ENCODE measurements at places on chromosomes 5 and 9.

DNA sequence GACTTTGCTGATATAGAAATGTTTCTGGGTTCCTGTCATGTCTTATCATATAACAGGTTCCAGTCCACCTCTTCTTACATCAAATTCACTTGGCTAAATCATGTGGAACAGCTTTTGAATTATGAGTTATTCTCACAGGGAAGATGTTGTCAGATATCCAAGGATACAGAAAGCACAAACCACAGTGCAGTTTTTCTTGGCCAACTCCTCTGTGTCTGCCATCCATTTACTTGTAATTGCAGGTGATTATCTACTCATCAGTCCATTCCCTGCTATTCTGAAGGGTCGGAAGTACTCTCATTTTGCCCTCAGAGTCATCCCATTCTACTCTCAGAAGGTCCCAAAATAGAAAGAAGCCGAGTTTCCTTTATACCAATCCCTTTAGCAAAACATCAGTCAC, 10.0 kb downstream of the MARCHF11 start:
- DNase-seq, result no peak

GRCh38 chr9:73528926-73529325, 377.3 kb downstream of the ANXA1 start:
- no peak for DNase-seq

GRCh38 chr9:124259158-124259808, 1.5 kb downstream of the NEK6 start:
- DNase-seq, result no peak

- DNase-seq, result no peak
Measured at GRCh38 chr9:127525401-127526188, 74.3 kb downstream of the LRSAM1 start.

DNA sequence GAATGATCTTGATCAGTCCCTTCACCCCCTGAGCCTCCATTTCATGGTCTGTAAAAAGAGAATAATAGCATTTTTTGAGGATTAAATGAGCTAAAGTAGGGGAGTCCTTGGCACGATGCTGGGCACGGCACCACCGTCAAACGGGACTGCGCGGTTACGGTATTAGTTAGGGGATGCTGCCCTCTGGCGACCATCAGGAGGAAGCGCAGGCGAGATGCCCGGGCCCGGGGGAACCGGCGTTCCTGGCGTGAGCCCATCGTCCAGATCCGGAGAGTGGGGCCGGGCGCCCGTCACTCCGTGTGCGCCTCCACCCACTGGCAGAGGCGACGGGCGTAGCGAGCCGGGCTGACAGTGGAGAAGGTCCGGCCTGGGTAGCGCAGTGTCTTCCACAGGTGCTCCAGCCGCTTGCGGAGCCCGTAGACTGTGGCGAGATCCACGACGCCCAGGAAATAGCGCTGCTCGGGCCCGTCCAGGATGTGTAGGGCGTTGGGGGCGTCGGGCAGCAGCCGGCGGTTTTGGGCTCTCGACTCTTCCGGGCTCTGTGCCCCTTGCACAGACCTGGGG, 4.8 kb upstream of the ST6GALNAC4 start:
- DNase-seq, result peak; percentile 72

GRCh38 chr5:89377767-89378455, 494.9 kb upstream of the MEF2C start:
- no peak for DNase-seq

DNA sequence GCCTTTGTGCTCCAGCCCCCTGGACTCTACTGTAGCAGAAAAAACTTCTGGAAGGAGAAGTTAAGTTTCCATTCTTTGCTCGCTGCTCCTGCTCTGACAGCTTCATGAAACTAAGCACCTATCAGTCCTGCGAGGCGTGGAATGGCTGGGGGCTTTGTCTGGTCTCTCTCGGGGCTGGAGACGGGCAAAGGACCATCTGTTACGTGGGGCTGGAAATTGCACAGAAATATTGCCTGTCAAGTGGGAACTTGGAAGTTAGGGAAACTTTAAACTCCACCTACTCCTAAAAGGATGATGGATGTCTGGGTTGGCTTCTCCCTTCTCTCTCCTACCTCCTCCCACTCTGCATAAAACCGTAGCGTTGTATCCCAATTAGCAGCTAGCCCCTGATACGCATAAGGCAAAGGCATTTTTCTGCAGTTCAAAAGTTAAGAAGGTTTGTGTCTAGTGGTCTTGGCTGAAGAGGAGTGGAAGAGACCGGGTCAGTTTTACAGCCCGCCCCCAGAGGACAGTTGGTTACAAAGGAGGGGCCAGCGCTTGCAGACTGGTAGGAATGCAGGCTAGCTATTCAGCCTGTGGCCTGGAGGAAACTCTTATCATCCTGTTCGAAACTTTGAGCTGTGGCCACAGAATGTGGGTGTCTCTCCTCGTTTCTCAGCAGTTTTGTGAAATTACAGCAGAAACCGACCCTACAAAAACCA, 1.3 kb downstream of the FBXL7 start:
- no peak for DNase-seq

GRCh38 chr5:107303171-107303968, 367.4 kb downstream of the EFNA5 start:
- no peak for DNase-seq

DNA sequence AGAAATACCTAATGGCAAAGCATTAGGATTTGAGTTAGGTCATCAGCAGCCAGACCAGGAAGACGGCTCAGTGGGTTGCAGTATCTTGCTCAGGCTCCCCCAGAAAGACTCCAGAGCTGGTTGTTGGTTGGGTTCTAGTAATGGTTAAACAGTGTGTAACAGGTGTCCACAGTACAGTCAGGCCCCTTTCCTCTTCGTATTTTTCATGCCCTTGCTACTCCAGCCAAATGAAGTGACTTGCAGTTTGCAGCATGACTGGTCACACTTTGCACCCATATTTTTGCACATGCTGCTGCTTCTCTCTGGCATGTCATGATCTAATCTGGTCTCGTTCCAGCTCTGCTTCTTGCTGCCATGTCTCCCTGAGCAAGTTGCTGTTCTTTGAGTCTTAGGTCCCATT, 60.6 kb upstream of the TRPC7 start:
- no peak for DNase-seq

GRCh38 chr5:3303777-3304176, 291.9 kb upstream of the IRX1 start:
- no peak for DNase-seq

DNA sequence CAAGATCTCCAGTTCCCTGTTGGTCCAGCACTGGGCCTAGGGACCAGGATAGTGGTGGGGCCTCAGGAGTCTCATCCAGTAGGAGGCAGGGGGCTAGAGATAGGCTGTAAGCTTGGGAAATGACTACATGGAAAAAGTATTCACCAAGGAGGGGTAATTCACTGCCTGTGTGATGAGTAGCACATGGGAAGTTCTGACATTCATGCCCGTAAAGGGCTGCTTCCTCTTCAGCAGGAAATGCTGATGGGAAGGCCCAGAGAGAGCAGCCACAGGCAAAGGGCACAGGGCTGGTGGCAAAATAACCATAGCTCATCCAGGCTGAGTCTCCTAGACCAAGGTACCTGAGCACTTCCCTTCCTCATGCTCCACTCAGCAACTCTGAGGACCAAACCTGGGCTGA, 23.1 kb upstream of the FRRS1L start:
- no peak for DNase-seq

- DNase-seq, result no peak
Measured at GRCh38 chr5:171534043-171534895, 114.8 kb downstream of the FGF18 start.

DNA sequence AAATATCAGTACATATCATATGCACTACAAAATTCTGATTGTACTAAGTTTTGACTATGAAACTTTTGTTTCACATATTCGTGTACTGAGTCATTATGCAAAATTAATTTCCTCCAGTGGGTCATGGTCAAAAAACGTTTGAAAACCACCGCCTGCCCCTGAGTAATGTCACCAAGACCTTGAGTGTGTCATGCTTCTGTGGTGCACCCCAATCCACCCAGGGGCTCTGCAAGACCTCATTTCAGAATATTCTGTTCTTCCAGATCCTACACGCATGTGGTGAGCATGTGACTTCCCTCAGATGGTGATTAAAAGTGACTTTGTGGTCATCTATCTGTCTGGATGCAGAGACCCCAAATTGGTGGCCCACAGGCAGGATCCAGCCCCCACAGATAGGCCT, 31.0 kb downstream of the ABLIM3 start:
- peak; percentile 4 for DNase-seq

DNA sequence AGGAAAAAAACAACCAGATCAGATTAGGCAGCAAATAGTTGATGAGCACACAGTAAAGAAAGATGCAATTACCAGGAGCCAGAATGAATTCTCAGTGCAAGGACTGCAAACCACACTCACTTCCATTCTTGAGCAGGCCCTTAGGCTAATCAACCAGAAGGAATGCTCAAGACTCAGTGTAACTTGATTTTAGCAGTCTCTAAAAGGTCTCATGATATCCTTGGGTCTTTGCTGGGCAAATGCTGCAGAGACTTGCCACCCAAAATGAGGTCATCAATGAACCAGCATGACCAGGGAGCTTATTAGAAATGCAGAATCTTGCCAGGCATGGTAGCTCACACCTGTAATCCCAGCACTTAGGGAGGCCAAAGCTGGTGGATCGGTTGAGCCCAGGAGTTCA, 20.1 kb upstream of the TMEM245 start:
- no peak for DNase-seq

DNA sequence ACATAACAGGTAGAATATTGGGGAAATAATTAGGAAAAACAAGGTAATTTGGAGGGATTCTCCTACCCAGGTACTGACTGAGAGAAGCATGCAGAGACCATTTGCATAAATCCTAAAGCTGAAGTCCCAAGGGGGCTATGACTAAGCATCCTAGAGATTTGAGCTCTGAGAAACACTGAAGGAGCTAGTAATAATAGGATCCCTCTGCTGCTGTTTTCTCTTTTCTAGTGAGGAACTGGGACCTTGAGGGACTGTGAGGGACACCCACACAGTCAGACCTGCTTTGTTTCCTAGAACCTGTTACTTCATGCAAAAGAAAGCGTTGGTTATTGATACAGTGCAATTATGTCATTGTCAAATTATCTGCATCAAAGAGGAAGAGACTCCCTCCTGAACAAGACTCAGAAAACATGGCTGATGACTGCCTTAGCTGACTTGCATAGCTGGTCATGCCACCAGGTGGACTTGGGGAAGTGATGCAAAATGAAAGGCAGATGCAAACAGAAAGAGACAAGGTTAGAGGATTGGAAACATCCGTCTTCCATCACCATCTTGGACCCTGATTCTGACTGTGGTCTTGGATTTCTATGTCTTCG, 335.4 kb downstream of the NTRK2 start:
- DNase-seq, result no peak

DNA sequence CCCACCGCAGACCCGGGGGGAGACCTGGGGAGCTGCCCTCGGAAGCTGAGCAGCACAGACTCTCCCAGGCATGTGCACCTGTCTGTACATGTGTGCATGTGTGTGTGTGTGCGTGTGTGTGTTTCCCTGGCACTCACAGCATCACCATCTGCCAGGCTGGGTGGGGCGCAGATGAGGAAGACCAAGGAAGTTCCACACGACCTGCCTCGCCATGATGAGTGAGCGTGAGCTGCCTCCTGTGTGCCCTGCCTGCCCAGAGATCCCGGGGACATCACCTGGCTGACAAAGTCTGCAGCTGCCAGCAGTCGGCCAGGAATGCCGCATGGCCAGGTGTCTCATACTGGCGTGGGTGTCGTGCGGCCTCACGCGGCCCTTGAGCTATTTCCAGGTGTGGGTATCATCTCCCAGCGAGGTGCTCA, 4.0 kb upstream of the GPSM1 start:
- no peak for DNase-seq

DNA sequence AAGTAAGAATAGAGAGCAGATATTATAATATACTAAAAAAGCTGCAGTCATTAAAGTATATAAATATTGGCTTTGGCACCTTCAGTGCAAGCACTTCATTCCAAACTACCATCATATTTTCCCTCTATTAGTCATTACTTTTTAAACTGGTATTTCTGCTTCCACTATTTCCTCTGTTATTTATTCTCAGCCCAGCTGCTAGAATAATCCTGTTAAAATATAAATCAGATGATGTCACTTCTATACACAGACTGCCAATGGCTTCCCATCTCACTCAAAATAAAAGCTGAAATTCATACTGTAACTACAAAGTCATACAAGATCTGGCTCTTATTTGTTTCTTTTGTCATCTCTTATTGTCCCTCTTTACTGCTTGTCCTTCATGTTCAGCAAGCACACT, 432.9 kb downstream of the TLE4 start:
- DNase-seq, result no peak
